Activated naive CD4-positive, alpha-beta T cell treated with anti-CD3 and anti-CD28 coated beads, Interleukin-2, amount 50 U/mL, for 72 hours (primary cell): ENCODE measurements at places on chromosomes 13 and 19. TPM values are rescaled to one million over a fixed set of nuclear protein-coding genes. Genes with fewer than 3 reads are reported as not detected.
A peak's percentile ranks its signal among the peaks of the same experiment; 100 is the strongest.

DNA sequence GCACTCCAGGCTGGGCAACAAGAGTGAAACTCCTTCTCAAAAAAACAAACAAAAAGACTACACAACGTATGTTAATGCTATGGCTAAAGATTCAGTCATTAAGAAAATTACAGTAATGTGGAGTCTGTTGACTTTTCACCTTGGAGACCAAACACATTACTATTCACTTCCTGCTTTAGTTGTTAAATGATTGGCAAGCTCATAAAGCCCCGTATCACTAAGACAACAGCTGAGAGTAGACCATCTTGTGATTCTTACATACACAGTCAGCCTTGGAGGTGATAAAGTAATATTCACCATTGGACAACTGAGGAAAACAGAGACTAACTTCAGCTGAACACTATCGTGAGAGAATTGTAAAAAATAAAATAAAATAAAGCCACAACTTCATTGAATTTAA lies 86.5 kb downstream of the KCTD12 start:
- DNase-seq: no peak

GRCh38 chr13:72643311-72643989 lies 84.0 kb downstream of the MZT1 start:
- peak; percentile 67 for DNase-seq

The SLC10A2 gene
- not detected for total RNA-seq

DNA sequence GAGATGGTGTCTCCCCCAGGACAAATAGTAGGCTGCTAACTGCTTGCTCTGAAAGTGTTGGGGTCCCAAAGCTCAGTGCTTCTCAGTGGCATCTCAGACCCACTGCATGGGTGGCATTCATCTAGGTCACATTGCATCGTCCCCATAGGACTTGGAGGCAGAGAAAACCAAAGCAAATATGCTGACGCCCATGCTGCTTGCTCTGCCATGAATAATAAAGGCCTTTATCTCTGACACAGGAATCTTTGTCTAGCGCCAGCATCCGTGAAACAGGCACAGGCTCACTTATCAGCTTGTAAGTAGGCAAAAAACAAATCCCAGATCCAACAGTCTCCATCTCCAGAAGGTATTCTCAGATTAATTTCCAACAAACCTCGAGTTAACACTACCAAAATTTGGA lies 18.9 kb upstream of the IPO5 start:
- DNase-seq: no peak

DNA sequence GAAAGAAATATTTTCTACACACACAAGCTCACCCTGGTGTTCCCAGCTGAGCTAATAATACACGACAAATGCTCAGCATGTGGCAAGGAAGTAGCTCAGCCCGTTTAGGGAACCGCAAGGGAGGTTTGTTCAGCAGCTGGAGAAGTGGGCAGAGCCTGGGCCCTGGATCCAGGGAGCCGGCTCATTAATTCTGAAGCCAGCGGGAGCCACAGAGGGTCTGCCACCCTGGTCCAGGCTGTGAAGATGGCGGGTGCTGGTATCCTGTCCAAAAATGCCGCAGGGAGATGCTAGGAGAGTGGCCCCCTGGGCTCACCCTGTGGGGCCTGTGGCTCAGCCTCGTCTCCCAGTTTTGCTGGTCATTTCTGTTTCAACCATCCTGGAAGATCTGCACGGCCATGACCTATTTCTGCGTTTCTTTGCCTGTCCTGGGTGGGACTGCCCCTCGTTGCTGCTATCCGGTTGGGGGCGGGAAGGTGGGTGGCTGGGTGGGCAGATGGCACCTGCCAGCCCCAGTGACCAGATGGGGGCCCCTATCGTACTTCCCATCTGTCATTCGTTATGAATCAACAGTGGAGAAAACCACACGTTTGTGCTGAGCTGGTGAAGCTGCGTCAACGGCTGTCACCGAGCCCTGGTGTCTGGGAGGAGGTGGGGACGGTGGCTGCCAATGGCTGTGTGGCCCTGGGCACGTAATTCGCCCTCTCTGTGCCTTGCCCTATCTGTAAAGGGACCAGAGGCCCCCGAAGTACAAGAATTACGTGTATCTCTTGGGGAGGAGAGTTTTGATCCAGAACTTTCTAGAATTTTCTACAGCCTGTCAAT lies 2.7 kb upstream of the GNA15 start:
- DNase-seq: peak; percentile 75

The DENND1C gene
- 84.4 TPM for total RNA-seq
